ENCODE measurements at places on chromosomes 5 and 9. TPM values are rescaled to one million over a fixed set of nuclear protein-coding genes. Genes with fewer than 3 reads are reported as not detected.

DMRT2 gene
- 1.6 TPM for total RNA-seq

ECM2 gene
- total RNA-seq, result 3.3 TPM

ANGPTL2 gene
- 19.9 TPM for total RNA-seq

ASS1 gene
- total RNA-seq, result 188 TPM

ITGA2 gene
- 31.7 TPM for total RNA-seq

TNFSF8 gene
- not detected for total RNA-seq

NEUROG1 gene
- not detected for total RNA-seq

PCDHGA5 gene
- 0.73 TPM for total RNA-seq

FCN1 gene
- not detected for total RNA-seq

CCNI2 gene
- not detected for total RNA-seq

ZCCHC9 gene
- total RNA-seq, result 20.9 TPM

FABP6 gene
- total RNA-seq, result not detected

GOLM1 gene
- total RNA-seq, result 37.1 TPM

TMC1 gene
- 0.37 TPM for total RNA-seq

NDST1 gene
- 45.4 TPM for total RNA-seq

SOWAHA gene
- total RNA-seq, result not detected

ARHGEF39 gene
- 1.5 TPM for total RNA-seq

IER5L gene
- 39.5 TPM for total RNA-seq

ADAMTS19 gene
- 0.39 TPM for total RNA-seq

FGFR4 gene
- 1.4 TPM for total RNA-seq

NACC2 gene
- total RNA-seq, result 25.6 TPM

GHR gene
- total RNA-seq, result 11.8 TPM

PELO gene
- 17.2 TPM for total RNA-seq

EIF4EBP3 gene
- total RNA-seq, result 2.6 TPM

FOXD4L4 gene
- not detected for total RNA-seq

RANBP3L gene
- not detected for total RNA-seq

PROB1 gene
- 0.73 TPM for total RNA-seq

GZMA gene
- total RNA-seq, result not detected

PBX3 gene
- 33.6 TPM for total RNA-seq

STPG3 gene
- total RNA-seq, result not detected

GLRA1 gene
- total RNA-seq, result not detected

Measured in subcutaneous preadipocyte (primary cell).